ENCODE measurements at places on chromosomes 2 and 18.

GRCh38 chr2:20487030-20487391 lies 40.1 kb downstream of the RHOB start:
- H3K27me3 ChIP-seq, result no peaks in the 10 kb centered on the region
- H3K4me3 ChIP-seq, result no peak overlapping the region
- H3K36me3 ChIP-seq, result no peaks in the 10 kb centered on the region
- no peak overlapping the region for H3K27ac ChIP-seq
- no peaks in the 10 kb centered on the region for H3K4me1 ChIP-seq
- no peak for DNase-seq

- no peak for DNase-seq
- H3K27me3 ChIP-seq, result no peaks in the 10 kb centered on the region
- H3K4me1 ChIP-seq, result peaks cover 7% of the 10 kb centered on the region
These were observed 729 bp upstream of the REL start for GRCh38 chr2:60880643-60881046.

DNA sequence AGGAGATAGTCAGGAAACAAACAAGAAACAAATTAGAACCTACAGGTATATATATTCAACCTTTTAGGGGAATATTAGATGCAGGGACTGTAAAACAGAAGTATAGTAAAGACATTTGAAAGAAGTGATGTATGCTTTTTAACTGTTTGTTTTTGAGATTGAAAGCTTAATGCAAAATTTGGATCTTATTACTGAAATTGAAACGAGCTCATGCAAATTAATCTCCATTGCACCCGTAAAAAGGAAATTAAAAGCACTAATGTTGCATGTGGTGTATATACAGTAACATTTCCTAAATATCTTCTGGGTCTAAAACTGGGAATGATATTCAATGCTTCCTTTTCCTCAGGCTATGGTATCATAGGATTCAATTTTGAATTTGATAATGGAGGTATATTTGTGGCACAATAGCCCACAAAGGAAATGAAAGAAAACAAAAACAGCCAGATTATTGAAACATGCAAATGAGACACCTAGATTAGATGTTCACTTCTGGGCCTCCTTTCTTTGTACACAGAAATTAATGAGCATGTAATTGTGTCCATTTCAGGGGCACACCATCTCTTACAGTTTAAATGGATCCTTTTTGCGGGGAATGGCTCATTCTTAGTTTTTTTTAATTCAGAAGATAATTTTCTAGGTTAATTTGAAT lies 1.6 kb upstream of the ELOA2 start:
- H3K36me3 ChIP-seq, result no peaks in the 10 kb centered on the region
- no peaks in the 10 kb centered on the region for H3K4me1 ChIP-seq
- H3K4me3 ChIP-seq, result no peak overlapping the region
- no peak overlapping the region for H3K27ac ChIP-seq
- H3K27me3 ChIP-seq, result no peaks in the 10 kb centered on the region
- DNase-seq, result no peak

DNA sequence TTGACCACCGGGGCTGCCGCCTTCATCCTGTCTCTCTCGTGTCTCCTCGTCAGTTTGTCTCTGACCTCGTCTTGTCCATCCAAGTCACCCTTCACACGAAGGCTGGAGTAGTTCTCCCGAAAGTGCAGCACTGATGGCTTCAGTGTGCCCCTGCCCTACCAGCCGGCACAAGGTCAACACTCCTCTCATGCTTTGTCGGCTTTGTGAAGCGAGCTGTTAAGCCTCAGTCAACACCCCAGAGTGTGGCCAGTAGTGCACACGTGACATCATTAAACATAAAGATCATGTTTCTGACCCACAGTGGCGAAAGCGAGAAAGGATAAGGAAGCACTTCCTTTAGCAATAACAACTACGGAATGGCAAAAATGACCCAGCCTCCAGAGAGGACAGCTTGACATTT lies 23.2 kb downstream of the ACKR3 start:
- H3K4me1 ChIP-seq, result no peaks in the 10 kb centered on the region
- no peak overlapping the region for H3K4me3 ChIP-seq
- DNase-seq, result no peak
- no peaks in the 10 kb centered on the region for H3K36me3 ChIP-seq
- no peaks in the 10 kb centered on the region for H3K27me3 ChIP-seq

DNA sequence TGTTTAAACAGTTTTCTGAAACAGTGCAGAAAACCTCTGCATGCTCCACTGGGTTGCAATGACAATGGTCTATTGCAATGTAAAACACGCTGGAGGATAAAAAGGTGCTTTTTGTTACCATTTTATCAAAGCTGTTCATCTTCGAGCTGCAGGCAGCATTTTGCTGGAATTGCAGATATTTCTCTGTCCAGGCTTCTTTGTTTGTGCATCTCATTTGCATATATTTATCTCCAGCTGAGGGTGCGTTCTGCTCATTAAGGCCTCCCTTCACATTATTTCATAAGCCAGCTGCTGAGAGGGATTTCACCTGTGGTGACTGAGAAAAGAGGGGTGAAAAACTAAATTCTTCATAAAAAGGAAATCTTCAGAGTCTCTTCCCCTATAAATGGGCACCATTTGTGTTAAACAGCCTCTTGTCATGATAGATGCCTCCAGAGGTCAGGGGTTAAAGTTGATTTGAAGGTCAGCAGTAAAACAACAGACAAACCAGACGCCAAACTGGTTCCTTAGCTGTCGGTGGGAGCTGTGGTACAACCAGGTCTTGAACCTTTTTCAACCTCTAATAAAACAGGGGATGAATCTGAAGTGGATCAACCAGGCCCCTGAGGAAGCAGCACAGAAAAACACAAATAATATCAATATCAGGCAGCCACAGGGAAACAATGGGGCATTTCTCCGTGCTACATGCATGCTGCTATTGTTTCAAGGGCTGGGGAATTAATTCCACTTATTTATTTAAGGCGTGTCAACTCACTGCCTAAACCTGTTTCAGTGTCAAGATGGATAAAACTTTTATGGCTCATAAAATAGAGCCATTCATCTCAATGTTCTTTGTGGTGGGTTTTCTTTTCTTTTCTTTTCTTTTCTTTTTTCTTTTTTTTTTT lies 265.1 kb downstream of the MEIS1 start:
- no peaks in the 10 kb centered on the region for H3K27me3 ChIP-seq
- H3K27ac ChIP-seq, result no peak overlapping the region
- H3K4me1 ChIP-seq, result no peaks in the 10 kb centered on the region
- H3K36me3 ChIP-seq, result no peaks in the 10 kb centered on the region
- no peak overlapping the region for H3K4me3 ChIP-seq
- no peak for DNase-seq

GRCh38 chr2:31053929-31054782 lies 84.1 kb downstream of the GALNT14 start:
- H3K27ac ChIP-seq, result no peak overlapping the region
- no peak for DNase-seq

- no peaks in the 10 kb centered on the region for H3K27me3 ChIP-seq
- DNase-seq, result peak; percentile 99
These were observed at the start of gene THOC1 for GRCh38 chr18:267688-268552. Gene THOC1 (minus strand): TSS chr18:268047. CDS start chr18:268019, 28 bp downstream.

- peak overlapping the region; percentile 66 for H3K4me3 ChIP-seq
- no peaks in the 10 kb centered on the region for H3K36me3 ChIP-seq
- peaks cover 17% of the 10 kb centered on the region for H3K4me1 ChIP-seq
- no peak overlapping the region for H3K27ac ChIP-seq
- DNase-seq, result no peak
- H3K27me3 ChIP-seq, result peaks cover 18% of the 10 kb centered on the region
These were observed 858 bp downstream of the KCNS3 start for GRCh38 chr2:17879137-17879912.

DNA sequence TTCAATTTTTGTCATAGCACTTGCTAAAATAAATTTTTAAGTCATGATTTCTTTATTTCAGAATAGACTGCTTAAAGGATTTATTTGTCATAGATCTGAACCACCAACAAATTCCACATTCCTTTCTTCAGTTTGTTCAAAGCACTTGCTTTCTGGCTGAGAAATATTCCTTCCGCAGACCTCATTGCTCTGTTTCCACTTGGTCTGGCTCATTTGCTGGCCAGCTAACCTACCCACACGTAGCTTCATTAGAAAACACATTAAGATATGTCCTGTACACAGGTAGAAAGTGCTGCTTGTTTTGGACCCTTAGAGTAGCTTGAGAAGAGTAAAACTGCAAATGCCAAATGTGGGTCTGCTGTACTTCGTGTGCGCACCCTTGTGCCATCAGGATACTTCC lies 166.7 kb upstream of the EPAS1 start:
- no peak for DNase-seq
- no peak overlapping the region for H3K4me3 ChIP-seq
- H3K27ac ChIP-seq, result no peak overlapping the region
- no peaks in the 10 kb centered on the region for H3K4me1 ChIP-seq

DNA sequence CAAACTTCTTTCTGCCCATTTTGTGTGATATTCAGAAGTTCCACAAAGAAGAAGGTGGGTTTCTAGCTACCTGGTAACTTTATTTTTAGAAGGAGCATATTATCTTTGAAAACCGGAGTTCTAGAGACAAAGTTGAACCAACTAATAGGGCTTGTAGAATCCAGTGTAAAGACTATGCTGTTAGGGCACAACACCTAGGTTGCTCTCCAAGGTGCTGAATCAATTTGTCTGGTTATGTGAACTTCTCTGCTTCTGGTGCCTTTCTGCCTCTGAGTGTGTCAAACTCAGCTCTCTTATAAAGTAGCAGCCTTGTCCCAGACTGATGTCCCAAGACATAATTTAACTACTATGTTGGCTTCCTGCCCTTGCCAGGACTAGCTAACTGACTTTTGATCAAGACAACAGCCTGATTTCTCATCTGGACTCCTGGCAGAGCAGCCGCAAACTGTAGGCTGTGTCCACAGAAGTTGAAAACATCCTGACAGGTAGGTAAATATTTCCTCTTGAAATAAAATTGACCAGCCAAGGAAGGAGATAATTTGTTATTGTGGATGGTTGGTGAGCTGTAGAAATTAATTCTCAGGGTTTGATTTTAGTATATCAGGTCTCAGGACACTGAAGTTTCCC lies 119.4 kb downstream of the CYRIA start:
- no peaks in the 10 kb centered on the region for H3K27me3 ChIP-seq
- no peak overlapping the region for H3K27ac ChIP-seq
- H3K4me1 ChIP-seq, result no peaks in the 10 kb centered on the region

DNA sequence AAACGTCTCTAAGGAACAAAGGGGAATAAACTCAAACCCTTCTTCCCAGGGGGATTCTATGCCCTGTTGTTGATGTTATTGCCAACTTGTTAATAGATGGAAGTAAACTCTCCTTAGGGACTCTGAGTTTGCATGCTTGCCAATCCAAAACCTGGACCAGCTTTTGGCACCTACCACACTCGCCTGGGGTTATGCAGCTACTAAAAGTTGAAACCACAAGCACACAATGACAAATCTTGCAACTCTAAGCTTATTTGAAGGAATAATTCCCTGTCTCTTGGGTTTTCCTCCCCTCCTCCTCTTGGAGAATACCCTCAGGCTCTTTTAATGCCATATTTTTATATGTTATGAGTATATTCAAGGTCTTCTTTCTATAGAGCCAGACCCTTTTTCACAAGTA lies 484.1 kb downstream of the FBXO15 start:
- H3K27me3 ChIP-seq, result no peaks in the 10 kb centered on the region
- no peak overlapping the region for H3K4me3 ChIP-seq
- no peak overlapping the region for H3K27ac ChIP-seq
- peaks cover 3% of the 10 kb centered on the region for H3K4me1 ChIP-seq
- no peak for DNase-seq
- H3K36me3 ChIP-seq, result no peaks in the 10 kb centered on the region

DNA sequence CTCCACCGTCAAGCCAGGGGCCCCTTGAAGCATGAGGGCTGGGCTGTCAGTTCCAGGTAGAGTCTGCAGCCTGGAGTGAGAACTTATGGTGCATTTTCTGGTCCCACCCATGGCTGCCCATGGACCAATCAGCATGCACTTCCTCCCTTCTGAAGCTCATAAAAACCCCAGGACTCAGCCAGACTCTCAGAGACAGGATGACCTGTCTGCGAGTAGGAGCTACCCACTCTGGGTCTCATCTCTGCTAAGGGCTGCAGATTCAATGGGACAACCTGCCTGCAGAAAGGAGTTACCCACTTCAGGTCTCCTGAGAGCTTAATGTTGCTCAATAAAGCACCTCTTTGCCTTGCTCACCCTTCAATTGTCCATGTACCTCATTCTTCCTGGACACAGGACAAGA lies 9.4 kb upstream of the DUSP19 start:
- H3K4me3 ChIP-seq, result no peak overlapping the region
- H3K27me3 ChIP-seq, result peaks cover 2% of the 10 kb centered on the region
- DNase-seq, result no peak
- no peak overlapping the region for H3K27ac ChIP-seq
- no peaks in the 10 kb centered on the region for H3K36me3 ChIP-seq
- no peaks in the 10 kb centered on the region for H3K4me1 ChIP-seq

DNA sequence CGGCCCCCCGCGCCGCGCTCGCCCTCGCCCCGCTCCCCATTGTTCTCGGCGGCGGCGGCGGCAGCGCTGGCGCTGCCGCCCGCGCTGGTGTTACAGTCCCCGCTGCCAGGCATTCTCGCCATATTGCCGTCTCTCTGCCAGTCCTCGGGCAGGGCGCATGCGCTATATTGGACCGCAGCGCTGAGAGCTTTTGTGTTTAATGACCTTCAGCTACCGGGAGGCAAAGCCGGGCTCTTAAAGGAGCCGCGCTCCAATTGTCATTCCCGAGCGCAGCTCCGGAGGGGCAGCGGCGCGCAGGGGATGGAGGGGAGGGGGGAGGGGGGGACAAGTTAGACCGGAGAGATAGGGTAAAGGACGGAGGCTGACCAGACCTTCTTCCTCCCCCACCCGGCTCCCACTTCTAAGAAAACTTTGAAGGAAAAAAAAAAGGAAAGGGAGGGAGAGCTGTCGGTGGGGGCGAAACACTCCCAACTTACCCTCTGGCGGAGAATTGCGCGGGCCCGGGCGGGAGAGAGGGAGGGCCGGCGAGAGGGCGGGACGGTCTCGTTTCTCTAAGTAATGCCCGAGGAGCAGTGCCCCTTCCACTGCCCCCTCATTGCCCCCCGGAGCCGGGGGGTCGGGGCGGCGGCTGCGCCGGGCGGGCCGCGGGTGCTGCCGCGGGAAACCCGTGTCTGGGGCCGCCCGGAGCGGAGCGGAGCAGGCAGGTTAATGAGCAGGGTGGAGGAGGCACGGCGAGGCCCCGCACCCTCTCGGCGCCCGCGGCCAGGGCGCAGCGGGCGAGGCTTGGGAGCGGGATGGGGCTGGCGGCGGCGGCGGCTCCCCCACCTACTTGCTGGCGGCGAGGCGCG lies at the start of gene KCTD1:
TSS of gene KCTD1 (minus strand) at position 139 of the 848 bp plus-strand sequence. CDS start at position 122, 17 bp downstream.
- peak within 1 kb of the TSS; percentile 72 for H3K4me3 ChIP-seq
- H3K27ac ChIP-seq, result no peak within 1 kb of the TSS
- peaks cover 14% of the 10 kb centered on the region for H3K27me3 ChIP-seq
- H3K4me1 ChIP-seq, result no peaks in the 10 kb centered on the region
- peak; percentile 90 for DNase-seq
- no peaks in the 10 kb centered on the region for H3K36me3 ChIP-seq

DNA sequence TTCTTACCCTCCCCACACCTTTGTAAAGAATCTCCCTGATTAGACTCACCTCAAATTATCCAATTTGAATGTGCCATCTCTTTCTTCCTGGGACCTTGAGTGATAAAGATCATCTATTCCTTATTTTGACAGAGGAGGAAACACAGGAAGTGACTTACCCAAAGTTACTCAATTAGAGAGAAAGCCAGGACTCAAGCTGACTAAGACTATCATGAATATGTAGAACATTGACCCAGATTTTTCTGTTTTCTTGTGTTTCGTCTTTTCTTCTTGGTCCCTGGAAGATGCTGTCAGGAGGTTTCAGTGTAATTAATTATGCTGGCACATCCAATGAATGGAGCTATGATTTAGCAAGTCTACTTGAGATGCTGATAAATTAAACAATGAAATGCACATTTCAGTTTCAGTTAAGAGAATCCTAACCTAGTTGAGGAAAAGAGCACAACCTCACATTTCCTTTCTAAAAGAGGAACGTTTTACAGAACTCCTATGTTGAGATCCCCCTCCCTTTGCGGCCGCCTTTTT lies 380.4 kb downstream of the CLIP4 start:
- no peaks in the 10 kb centered on the region for H3K36me3 ChIP-seq
- DNase-seq, result peak; percentile 58
- H3K4me1 ChIP-seq, result peaks cover 4% of the 10 kb centered on the region
- no peaks in the 10 kb centered on the region for H3K27me3 ChIP-seq

Data from common myeloid progenitor, CD34-positive (primary cell).